Left forelimb (tissue), 1 donor: ENCODE measurements at places on chromosomes 1 and 21.

- DNase-seq = no peak
Measured at GRCh38 chr1:216485042-216485441, 61.8 kb upstream of the USH2A start.

- no peak for DNase-seq
Measured at GRCh38 chr1:110928904-110929303, 34.8 kb downstream of the LRIF1 start.

DNA sequence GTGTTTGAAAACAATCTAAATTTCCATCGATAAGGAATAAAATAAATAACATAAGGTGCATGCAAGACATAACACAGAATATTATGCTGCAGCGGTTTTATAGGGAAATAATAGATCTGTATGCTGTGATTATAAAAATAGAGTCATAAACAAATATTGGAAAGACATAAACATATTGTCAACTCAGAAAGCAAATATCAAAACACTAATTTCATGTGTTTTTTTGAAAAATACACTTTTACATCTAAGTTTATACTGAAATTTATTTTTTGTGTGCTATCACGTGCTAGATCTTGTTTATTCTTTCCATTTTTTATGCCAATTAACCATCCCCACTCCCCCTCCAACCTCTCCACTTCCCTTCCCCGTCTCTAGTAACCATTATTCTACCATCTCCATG lies 9.4 kb downstream of the OR6K3 start:
- DNase-seq = no peak

DNA sequence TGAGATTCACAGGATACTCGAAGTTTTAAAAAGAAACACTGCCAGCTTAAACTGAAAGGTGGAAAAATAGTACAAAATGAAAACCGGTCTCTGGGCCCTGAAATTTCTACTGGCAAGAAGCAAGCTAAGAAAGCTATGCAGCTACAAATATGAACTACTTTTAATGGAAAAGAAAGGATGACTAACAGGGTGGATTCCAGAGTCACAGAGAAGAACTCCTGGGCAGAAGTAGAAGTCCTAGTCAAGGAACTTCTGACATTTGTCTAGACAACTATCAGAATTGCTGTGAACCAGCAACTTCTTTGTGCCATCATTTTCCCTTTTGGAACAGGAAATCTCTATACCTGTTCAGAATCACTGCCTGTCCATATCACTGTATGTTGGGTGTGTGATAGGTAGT lies 38.1 kb downstream of the CD160 start:
- no peak for DNase-seq

DNA sequence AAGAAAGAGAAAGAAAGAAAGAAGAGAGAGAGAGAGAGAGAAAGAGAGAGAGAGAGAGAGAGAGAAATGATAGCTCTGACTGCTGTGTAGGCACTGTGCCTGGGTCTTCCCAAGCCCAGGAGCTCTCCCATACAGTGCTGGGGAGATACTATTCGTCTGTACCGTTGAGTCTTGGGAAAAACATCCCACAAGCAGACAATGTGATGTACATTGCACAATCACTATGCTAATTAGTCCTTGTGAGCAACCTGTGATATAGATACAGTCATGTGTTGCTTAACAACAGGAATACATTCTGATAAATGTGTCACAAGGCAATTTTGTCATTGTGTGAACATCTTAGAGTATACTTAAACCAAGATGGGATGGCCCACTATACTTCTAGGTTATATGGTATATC lies 381.0 kb downstream of the HHAT start:
- DNase-seq = no peak

DNA sequence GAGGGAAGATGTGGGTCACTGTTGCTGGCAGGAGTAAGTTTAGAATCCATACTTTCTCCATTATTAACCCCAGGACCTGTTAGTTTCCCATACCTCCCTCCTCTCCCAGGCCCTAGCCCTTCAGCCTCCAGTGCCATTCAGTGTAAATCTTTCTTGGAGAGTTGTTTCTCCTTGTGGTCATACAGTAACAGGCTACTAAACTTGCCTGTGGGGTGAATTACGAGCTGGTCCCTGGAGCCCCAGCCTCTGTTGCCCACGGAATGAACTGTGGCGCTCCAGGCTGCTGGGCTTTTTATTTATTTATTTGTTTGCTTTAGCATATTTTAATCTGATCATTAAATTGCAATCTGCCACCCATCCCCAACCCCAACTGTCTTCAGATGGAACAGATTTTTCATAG lies 305.2 kb downstream of the PBX1 start:
- no peak for DNase-seq

GRCh38 chr1:184395370-184395769 lies 8.5 kb downstream of the C1orf21 start:
- DNase-seq = no peak

DNA sequence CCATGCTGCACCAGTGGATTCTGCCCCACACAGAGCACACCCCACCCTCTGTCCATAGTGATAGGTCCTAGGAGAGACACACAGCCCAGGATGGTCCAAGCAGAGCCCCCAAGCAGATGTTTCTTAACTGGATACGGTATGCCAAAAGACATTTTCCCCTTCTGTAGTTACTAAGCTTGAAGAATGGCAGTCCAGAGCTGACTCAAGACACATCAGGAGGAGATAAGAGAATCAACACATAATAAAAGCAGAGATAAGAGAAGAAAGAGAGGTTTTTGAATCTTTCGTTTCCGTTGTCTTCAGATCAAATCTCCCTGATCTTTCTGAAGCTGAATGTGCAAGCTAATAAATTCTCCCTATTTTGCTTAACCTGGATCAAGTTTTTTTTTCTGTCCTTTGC lies 21.8 kb upstream of the CASQ2 start:
- DNase-seq = no peak

DNA sequence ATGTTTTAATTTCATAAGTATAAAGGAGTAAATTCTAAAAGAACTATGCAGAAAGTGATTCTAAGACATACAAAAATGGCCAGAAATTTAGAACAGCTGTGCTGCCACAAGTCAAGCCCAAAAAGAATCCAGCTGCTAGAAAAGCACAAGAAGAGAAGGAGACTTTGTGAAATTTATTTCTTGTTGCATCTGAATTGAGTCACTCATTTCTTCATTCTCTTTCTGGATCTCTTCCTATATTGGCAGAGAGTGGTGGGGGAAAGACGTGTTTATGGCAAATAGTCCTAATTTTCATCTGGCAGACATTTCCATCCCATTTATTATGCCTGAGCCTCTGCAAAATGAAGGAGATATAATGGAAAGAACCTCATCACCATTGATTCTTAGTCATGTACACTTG lies 139.6 kb upstream of the CTTNBP2NL start:
- no peak for DNase-seq
